Stimulated activated CD8-positive, alpha-beta memory T cell treated with anti-CD3 and anti-CD28 coated beads, Interleukin-4, amount 100 ng/mL, for 4 hours (primary cell): ENCODE measurements at places on chromosomes 7 and 10.

DNA sequence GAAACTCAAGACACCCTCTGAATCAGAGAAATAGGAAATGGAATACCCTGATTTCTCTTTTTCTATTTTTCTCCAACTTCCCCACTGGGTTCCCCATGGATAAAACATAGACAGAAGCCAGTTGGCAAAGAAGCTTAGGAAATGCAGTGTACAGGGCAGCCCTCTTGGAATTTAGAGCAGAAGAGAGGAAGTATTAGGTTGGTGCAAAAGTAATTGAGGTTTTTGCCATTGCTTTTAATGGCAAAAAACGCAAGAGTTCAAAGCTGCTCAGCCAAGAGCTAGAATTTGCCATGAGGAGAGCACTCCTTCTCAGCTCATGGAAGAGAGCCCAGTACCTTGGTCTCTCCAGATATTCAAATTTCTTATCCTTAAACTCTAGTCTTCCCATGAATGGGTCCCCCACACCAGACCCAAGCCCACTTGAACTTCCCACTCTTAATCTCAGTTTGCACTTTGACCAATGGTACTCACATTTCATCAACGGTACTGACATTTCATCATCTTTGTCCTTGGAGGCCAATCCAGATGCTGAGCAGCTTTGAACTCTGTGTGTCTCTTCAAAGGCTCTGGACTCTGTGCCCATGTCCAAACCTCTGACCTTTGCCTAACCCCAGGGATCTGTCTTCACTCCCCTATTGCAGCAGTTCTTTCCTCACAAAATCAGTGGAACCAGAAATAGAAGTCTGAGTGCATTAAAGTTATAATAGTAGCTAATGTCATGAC lies 73.2 kb upstream of the PPP1R3C start:
- DNase-seq, result no peak

DNA sequence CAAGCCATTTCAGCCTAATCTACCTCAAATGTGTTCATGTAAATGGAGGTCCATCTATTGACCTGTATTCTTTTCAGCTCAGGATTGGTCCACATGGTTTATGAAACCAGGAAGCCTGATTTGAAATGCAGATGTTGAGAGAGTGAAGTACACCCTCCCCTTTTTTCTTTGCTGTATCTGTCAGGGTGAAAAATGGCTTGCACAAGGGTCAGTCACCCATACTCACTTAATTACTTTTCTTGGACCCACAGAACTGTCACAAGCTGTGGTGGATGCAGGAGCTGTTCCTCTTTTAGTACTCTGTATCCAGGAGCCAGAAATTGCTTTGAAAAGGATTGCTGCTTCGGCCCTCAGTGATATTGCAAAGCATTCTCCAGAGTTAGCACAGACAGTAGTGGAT lies 41.2 kb downstream of the SPAG6 start:
- no peak for DNase-seq

- no peak for DNase-seq
These were observed 10.7 kb downstream of the ATOH7 start for GRCh38 chr10:68221196-68221595.

GRCh38 chr7:105102557-105103352 lies 88.8 kb downstream of the KMT2E start:
- DNase-seq, result no peak

GRCh38 chr7:96080027-96080426 lies 241.9 kb downstream of the SLC25A13 start:
- DNase-seq, result no peak

GRCh38 chr7:104943502-104944343 lies 70.3 kb upstream of the KMT2E start:
- peak; percentile 46 for DNase-seq
